Hematopoietic multipotent progenitor cell treated with erythropoietin and hydrocortisone succinate and interleukin-3 and kit ligand, for 17 days (in vitro differentiated cells): ENCODE measurements at places on chromosomes 5 and 9.

- no peak for DNase-seq
Observed at GRCh38 chr9:94881454-94881853, 155.0 kb downstream of the AOPEP start.

DNA sequence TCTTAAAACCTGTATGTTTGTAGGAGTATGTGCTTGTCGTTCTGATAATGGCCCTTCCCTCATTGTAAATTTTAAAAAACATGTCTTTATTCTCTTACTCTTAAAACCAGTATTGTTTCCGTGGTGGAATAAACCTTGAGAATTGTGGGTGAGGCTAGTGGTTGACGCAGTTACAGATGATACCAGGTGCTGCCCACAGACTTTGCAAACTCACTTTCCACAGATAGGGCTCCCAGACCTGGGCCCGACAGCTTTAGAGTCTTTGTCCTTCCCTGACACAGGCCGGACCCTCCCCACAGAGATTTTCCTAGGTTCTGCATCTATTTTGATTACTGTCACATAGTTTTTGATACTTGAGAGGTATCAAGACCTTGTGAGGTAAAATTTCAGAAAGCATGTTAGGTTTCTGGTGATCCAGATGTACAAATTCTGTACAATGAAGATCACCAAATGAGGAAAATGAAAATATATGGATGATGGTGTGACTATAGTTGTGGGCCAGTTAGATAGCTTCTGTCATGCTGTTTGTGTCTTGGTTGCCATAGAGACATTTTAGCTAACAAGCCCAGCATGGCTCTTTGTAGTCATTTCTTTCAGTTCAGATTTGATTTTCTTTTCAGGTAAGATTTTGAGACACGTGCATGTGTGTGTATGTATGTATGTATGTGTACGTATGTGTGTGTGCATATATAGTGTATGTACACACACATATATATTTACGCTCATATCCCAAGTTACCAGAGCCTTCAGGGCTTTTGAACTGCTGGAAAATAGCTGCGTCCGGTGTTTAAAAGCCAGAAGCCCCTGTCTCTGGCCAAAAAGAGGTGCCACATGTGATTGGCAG lies 33.8 kb downstream of the DMRT1 start:
- no peak for DNase-seq

GRCh38 chr5:91211997-91212713 lies 171.0 kb downstream of the ARRDC3 start:
- DNase-seq = no peak

DNA sequence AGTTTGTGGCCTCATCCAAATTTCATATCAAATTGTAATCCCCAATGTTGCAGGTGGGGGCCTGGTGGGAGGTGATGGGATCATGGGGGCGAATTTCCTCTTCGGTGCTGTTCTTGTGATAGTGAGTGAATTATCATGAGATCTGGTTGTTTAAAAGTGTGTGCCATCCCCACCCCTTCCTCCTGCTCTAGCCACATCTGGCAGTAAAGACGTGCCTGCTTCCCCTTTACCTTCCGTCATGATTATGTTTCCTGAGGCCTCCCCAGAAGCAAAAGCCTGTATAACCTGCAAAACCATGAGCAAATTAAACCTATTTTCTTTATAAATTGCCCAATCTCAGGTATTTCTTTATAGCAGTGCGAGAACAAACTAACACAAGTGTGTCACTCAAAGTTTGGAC lies 71.0 kb upstream of the MOCS2 start:
- DNase-seq = no peak

DNA sequence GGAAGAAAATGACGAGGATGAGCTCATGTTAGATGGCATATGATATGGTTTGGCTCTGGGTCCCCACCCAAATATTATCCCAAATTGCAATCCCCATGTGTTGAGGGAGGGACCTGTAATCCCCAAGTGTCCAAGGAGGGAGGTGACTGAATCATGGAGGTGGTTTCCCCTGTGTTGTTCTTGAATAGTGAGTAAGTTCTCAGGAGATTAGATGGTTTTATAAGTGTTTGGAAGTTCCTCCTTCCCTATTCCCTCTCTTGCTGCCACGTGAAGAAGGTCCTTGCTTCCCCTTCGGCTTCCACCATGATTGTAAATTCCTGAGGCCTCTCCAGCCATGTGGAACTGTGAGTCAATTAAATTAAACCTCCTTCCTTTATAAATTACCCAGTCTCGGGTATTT lies 10.1 kb downstream of the EDIL3 start:
- no peak for DNase-seq

DNA sequence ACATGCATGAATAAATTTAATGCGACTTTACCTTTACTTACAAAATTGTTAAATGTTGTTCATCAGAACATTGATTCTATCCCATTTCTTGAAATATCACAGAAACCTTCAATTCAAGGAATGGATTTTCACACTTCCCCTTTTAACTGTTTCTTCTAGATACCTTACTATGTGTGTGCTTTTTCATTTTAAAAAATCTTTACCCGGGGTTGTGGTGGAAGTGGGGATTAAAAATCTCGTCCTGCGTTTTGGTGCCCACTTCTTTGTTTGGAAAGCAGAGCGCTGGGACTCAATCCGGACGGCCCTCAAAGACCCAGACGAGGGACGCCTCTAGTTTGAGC lies 5.8 kb upstream of the MEF2C start:
- no peak for DNase-seq

DNA sequence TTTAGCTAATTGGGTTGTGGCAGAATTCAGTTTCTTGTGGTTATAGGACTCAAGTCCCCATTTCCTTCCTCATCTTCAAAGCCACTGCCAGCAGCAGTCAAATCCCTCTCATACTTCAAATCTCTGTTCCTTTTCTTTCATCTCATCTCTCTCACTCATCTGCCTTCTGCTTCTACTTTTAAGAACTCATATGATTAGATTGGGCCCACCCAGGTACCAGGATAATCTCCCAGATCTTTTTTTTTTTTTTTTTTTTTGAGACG lies 8.0 kb upstream of the REEP5 start:
- no peak for DNase-seq

DNA sequence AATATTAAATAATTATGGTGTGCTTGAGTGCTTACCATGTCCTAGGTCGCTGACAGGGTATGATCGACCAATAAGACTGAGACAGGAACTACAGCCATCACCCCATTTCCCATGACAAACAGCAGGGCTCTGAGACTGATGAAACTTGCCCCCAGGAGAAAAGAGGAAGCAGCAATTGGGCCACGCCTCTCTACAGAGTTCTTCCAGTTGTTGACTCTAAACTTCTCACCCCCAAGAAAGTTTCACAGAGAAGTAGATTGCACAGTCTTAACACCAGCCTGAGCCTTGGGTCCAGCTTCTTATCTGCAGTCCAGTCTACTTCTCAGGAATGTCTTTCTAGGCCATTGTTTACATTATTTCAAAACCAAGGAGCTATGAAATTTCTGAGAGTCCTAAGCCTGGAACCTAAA lies 182.2 kb upstream of the ANKRD55 start:
- no peak for DNase-seq

GRCh38 chr9:121679901-121680635 lies 28.6 kb downstream of the DAB2IP start:
- no peak for DNase-seq

GRCh38 chr5:129387944-129388343 lies 72.2 kb upstream of the ADAMTS19 start:
- DNase-seq = no peak

- no peak for DNase-seq
Observed at GRCh38 chr9:121688146-121688680, 36.8 kb downstream of the DAB2IP start.

- DNase-seq = no peak
Observed at GRCh38 chr5:157266286-157267007, 524 bp downstream of the CYFIP2 start.

DNA sequence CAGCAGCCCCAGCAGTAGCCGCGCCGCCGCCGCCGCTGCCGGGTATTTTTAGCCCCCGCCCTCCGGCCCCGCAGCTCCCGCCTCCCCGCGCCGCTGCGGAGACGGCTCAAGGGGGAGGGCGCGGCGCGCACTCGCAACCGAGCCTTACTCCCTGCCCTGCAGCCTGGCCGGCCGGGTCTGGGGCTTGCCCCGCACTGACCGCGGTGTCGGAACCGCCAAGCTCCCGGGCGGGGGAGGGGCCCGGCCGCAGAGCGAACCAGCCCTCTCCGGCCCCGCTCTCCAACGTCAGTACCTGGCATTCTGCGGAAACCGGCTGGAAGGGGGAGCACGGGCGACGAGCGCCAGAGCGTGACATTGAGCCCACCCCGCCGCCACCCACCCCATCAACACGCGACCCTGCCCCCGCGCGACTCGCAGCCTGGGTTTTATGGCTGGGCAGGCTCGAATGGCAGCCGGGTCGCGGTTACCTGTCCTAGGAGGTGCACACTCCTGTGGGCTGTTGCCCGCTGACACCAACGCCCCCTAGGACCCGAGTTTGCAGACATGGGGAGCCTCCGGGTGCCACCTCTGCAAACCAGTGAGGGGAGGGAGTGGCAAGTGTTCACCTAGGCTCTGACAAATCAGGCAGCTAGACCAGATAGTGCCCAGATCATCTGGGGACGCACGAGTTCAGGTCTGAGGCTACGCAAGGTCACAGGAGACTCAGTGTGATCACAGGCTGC lies at the start of gene ACSL6:
TSS of gene ACSL6 (minus strand) at position 37 of the 722 bp plus-strand sequence. CDS start 105 bp downstream, outside the sequence.
- DNase-seq = no peak

- DNase-seq = no peak
Observed at GRCh38 chr5:73816656-73817420, 190.8 kb downstream of the ARHGEF28 start.

GRCh38 chr5:153352685-153353219 lies 137.7 kb upstream of the GRIA1 start:
- DNase-seq = no peak

DNA sequence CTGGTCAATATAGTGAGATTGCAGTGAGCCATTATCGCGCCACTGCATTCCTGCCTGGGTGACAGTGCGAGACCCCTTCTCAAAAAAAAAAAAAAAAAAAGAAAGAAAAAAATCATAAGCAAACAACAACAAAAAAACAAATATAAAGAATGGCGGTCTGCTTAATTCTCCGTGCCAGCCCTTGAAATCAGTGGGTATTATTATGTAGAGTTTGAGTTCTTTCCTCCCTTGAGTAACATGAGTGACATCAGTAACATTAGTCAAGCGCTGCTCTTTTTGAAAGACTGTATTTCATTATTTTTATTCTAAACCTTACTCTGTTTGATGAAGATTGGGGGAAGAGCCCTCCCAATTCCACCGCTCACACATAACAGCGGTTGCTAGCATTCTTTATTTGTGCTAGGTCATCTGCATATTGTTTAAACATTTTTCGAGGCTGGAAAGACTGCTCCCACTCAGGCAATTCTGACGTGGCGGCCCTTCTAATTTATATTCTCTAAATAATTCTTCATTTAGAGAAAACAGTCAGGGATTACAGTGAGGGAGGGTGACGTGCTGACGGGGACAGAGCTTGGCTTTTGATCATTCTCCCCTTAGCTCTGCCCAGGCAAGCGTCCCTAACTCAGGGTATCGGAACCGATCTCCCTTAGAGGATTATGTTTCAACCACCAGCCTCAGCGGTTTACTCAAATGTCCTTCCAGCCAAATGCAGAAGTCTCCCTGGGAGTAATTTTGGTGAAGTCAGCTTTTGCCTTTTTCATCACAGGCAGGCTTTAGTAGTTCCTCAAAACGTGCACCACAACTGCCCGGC lies 860 bp upstream of the MARCHF6 start:
- no peak for DNase-seq

DNA sequence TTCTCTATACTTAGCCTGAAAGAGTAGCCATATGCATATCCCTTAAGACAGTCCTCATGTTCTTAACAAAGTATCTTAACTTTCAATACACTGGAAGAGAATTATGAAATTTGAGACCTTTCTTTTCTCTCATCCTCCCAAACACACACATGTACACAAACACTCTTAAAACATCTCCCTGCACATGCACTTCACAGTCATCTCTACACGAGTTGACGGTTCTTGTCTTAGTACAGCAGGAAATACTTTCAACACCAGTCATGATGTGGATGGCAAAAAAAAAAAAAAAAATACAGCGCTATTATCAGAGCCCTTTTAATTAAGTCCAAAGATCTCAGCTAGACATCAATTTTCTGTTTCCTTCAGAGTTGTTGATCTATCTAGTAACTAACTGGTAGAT lies 43.6 kb upstream of the PCSK1 start:
- no peak for DNase-seq

DNA sequence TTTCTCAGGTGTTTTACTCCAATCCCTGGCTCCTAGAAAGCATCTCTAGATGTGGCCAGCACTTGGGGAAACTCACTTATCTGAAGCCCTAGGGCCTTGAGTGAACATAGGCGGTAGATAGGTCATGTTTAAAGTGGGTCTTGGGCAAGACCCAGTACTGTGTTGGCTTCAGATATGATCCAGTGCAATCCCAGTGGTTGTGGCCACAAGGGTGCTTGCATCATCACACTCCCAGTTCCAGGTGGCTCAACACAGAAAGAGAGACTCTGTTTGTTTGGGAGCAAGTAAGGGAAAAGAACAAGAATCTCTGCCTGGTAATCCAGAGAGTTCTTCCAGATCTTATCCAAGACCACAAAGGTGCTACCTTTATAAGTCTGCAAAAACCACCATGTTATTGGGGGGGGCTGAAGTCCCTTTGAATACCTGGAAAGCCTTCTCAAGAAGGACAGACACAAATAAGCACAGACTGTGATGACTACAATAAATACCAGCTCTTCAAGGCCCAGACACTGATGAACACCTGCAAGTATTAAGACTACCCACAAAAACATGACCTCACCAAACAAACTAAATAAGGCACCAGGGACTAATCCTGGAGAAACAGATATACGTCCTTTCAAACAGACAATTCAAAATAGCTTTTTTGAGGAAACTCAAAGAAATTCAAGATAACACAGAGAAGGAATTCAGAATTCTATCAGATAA lies 114.7 kb downstream of the LURAP1L start:
- no peak for DNase-seq

DNA sequence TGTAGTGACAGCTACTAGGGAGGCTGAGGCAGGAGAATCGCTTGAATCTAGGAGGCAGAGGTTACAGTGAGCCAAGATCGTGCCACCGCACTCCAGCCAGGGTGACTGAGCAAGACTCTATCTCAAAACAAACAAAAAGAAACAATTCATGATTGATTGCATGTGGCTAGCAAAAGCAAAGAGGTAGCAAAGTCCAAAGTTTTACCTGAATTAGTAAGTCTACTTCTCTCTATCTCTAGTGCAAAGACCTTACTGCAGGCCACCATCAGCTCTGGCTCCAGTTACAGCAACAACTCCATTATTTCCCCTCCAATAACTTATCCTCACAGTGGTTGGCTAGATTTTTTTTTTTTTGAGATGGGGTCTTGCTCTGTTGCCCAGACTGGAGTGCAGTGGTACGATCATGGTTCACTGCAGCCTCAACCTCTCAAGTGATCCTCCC lies 6.2 kb upstream of the SAR1B start:
- no peak for DNase-seq

- no peak for DNase-seq
Observed at GRCh38 chr5:73979321-73979720, 353.3 kb downstream of the ARHGEF28 start.

GRCh38 chr5:96871686-96872085 lies 4.6 kb upstream of the ERAP2 start:
- DNase-seq = no peak
